Stimulated activated CD8-positive, alpha-beta memory T cell treated with anti-CD3 and anti-CD28 coated beads, Interleukin-15, amount 100 ng/mL, for 24 hours (primary cell): ENCODE measurements at places on chromosomes 2 and 18.

GRCh38 chr2:54680397-54681041 is 42.9 kb upstream of the EML6 start:
- DNase-seq = no peak

DNA sequence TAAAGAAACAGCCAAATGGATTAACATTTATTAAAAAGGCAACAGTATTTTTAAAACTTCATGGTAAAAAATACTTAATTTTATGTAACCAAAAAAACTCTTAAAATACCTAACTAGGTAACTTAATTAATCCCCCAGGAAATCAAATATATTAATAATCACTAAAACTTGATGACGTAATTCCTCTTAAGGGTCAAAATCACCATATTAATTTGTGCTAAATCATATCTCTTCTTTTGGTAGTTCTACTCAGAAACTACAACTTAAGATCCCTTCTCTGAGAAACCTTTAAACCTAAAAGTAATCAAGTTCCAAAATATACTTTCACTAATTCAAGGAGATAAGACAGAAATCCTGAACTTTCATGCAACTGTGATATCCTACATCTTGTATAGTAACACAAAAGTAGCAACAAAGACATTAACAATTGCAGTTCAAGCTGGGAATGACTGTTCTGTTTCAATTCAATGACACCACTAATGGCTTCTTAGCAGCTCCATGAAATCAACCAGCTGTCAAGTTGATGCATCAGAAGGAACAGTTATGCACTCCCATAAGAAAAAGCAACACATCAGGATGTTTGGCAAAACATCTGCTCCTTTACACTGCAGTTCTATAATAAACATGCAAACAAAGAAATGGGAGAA is 4.0 kb downstream of the BAZ2B start:
- DNase-seq = no peak

DNA sequence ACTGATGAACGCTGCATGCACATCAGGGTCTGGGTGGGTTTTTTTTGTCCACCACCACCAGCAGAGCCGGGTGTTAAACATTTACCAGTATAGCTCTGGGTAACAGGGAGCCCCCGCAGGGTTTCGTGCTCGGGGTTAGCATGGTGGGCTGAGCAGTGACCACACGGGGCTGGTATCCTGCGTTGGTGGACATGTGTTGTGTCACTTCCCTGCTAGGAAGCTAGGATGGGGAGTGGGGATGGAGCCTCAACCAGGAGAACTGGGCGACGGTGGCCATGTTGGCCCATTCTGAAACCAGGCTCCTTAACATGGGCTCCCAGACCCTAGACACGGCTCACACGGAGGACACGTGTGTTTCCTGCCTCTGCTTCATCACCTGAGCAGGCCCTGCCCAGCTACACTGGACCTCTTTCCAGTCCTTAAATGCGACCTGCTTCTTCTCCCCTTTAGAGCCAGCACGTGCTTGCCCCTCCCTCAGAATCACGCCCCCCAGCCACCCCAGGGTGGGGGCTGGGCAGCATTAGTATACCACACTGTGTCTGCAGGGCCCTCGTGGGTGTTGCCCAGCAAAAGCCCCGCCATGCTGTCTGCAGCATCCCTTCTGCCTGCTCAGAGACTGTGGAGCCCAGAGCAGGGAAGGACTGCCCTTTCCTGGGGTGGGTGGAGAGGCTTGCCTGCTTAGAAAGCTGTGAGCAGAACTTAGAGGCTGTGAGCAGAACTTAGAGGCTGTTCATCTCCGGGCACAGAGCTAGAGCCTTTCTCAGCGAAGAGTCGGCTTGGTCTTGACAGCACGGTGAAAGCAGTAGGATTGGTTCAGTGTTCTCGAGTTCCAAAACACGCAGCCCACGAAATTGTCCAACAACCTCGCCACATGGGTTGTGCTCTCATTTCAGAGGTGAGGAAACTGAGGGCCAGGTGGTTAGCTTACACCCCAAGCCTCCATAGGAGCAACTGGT is 142.1 kb downstream of the KLHL29 start:
- no peak for DNase-seq

GRCh38 chr2:12514631-12515437 is 201.9 kb upstream of the TRIB2 start:
- no peak for DNase-seq

GRCh38 chr18:77004555-77005380 is 127.8 kb downstream of the MBP start:
- no peak for DNase-seq

DNA sequence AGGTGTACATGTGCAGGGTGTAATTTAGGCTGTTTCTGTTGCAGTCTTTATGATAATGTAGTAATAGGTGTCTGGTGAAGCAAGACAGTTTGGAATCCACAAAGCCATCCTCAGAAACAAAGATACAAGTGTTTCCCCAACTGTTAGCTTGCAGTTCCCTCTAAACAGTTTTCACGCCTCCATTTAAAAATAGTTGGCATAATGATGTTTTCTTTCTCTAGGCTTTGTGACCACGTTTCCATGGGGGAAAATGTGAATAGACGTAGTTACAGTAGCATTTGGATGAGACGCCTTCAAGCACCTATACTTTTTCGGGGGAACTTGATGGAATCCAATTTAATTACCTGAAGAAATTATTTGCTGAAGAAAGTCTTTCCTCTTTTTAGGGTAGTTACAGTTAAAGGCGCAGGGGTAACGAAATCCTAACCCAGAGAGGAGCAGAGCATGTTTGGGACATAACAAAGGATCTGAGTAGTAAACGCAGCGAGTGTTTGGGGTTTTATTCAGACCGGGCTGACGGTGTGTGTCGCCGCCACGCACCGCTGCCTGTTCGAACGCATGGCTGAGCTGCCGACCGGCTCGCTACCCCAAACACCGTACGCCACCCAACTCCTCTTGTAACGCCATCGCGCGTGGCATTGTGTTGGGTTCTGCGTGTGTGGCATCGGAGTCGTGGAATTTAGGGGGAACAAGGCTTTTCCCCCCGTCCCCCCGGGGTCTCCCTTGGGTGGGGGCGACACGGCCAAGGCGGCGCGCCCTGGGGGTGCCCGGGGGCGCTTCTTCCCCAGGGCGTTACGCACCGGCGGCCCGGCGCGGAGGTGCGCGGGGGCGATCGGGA is 681 bp upstream of the NRP2 start:
- no peak for DNase-seq

DNA sequence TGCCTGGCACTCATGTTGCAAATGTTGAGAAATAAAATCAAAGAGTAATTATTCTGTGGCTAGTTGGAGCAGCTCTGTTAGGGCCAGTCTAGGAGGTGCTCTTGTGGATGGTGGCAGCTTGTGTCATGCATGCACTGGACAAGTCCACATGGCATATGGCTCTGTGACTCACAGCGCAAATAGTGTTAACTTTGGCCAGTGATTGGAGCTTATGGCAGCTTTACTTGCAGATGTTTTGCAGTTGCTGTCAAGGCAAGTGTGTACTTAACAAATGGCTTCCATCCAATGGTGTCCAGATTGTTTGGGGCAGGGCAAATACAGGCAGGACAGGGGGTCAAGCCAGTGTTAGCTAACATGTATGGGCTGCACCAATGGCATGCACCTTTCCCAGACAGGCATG is 26.1 kb upstream of the TMX3 start:
- DNase-seq = no peak

DNA sequence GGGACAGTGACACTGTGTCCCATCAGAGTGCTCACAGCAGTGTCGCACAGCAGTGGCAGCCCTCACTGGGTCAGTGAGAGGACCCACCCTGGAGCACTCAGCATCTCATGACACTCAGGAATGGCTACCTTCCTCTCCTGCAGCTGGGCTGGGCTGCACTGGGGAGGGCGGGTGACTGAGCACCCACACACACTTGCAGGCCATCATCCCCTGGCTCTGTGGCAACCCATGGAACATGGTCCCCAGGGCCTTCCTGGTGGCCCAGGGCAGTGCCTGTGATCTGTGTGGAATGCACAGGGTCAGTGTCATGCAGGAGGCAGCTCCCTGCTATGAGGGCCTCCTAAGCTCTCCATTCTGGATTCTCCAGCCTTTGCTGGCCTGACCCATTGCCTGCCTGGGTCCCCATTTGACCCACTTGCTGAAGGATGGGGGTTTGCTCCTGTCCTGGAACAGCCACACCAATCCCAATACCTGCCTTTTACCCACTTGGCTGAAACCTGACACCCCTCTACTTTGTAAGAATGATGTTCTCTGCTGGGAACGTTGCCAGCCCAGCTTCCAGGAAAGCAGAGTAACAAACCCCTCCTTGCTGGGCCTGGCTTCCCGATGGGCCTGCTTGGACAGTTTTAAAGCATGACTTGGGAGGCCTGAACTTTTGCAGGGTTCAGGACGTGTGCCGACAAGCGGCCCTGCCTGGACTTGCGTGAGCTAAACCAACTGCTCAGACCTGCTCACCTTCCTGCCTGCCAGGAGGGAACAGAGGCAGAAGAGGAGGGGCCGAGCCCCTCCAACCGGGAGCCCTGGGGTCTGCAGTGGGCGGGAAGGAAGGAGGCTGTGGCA is 13.7 kb downstream of the HS6ST1 start:
- DNase-seq = no peak

DNA sequence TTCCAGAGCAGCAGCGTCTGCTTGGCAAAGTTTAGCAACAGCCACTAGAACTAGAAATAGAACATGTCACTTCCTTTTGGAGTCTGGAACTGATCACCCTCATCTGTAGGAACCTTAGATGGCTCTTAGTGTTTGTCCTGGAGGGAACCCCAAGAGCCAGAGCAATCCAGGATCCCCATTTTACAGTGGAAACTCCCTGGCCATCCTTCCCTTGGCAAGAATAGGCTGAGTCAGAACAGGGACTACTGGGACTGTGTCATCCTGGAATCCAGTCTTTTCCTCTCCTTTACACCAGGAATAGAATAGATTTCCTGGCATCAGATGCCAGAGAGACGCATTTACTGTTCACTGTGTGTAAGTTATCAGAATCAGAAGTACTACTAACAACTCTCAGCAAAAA is 33.2 kb upstream of the GRHL1 start:
- no peak for DNase-seq

GRCh38 chr2:138274421-138275291 is 226.9 kb upstream of the SPOPL start:
- no peak for DNase-seq
